Anterior cingulate cortex (tissue), 58 donors: ENCODE measurements at places on chromosomes 5 and 9.

GRCh38 chr9:37433867-37434371 lies 11.4 kb downstream of the GRHPR start:
- DNase-seq: peak; percentile 84

DNA sequence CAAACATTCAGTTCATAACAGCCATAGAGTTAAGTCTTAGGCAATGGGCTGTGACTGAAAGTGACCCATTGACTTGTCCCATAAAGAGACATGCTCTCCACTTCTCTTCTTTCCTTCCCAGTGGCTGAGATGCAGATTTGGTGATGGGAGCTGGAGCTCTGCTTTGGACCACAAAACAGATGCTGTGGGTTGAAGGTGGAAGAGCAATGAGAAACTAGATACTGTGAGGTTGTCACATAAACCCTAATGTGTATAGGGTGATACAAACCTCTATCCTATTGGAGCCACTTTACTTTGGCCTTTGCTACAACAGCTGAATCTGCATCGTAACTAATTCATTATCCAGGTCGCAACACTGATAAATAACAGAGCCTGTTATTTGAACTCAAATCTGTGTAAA lies 192.0 kb downstream of the TTC39B start:
- no peak for DNase-seq

- peak; percentile 9 for DNase-seq
Measured at GRCh38 chr5:141605523-141606277, 13.1 kb downstream of the DIAPH1 start.

GRCh38 chr9:85859765-85860164 lies 81.2 kb upstream of the NAA35 start:
- DNase-seq: no peak

GRCh38 chr5:69231281-69231680 lies 3.4 kb upstream of the CDK7 start:
- no peak for DNase-seq

- DNase-seq: no peak
Measured at GRCh38 chr9:87381050-87381711, 116.5 kb upstream of the DAPK1 start.

DNA sequence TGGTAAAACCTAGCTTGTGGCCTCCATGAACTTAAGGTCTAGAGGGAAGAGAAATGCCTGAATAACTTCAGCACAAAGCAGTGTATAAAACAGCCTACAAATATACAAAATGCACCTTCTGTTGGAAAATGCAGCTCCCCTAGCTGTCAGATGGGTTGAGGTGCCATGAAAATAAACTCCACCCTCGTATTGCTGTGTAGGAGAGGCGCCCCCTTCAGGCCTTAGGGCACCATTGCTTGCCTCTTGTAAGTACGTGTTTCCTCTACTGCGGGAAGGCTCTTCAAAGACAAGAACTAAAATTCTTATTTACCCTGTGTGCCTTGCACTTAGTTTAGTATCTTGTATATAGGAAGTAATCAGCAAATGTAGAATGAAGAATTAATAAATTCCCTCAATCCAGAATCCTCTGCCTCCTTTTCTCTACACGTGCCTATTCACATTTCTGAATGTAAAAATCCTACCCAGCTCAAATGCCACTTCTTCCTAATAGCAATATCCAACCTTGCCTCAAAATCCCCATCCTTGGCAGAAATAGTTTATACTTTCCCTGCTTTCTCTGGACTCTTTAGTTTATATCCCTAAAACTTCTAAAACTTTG lies 393.7 kb upstream of the PDE4D start:
- no peak for DNase-seq

DNA sequence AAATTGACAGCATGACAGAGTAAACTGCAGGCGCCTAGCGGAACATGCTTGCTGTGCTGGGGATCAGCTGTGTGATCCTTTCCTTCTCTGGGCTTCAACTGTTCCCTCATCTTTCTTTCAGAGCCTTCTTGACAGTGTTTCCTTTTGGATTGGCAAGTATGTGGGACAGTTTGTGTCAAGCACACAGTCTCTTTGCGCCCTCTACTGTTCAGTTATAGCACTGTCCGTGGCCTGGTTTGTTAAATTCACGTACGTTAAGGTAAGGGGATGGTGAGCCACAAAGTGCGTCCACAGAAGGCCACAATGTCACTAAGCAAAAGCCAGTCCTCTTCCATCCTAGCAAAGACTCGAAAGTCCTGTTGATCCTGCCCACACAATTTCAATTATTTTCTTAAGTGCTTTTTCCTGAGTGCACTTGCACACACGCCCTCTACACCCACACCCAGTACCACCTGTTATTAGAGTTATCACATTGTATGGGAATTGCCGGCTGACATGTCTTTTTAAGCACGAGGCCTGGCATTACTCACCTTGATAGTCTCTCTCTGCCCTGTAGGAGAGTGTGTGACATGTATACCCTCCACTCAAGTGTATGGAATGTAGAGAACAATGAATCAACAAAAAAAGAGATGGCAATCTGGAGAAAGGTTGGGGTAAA lies 22.5 kb upstream of the PTPN3 start:
- DNase-seq: no peak

DNA sequence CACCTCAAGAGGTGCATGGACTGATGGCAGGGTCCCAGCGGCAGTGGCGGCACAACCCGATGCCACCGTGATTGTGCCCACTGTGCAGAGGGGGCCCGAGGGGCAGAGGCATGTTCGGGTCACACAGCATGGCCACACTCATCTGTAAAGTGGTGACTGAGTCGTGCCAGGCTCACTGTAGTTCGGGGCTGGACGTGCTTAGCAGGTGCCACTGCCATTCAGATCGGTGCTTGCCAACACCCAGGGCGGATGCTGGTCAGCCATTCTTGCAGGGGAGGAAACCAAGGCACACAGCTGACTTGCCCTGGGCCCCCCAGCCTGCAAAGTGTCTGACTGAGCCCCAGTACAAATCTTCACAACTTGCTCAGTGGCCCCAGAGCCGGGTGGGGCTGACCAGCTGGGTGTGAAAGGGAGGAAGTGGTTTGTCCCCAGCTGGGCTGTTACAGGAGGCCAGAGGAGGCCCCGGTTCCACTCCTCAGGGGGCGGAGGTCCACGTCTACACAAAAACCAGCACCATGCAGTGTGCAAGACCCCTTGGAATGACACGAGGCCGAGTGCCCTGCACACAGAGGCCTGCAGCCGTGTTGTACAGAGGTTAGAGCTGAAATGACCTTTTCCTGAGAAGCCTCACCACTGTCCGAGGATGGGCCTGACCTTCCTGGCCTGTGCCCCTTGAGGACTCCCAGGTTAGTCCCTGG lies 17.9 kb downstream of the FGD3 start:
- no peak for DNase-seq

DNA sequence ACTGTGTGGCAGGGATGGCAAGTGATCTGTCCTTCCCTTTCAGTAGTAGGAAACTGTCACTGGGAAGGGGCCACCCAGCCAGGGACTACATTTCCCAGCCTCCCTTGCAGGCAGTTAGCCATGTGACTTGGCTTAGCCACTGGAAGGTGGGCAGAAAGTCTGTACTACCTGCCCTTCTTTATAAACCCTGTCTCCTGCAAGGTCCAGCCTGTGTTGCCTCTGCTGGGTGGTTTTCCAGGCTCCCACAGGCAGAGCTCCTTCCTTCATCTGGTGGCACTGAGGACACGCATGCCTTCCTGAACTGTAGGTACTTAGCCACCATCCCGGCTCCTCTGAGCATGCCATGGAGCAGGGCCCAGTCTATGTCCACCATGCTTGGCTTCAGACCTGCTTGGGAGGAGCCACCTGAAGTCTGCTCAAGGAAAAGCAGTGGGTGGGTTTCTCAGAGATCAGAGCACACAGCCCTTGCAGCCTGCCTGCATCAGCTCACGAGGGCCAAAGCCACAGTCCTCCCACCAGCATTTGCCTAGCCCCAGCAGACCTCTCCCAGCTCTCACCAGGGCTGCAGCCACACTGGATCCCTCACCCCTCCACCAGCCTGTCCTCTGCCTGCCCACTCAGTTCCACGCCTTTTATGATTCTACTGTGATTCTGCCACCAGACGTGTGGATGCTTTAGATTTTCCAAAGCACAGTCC lies 16.7 kb upstream of the SLC25A51 start:
- DNase-seq: no peak

GRCh38 chr5:110112348-110112747 lies 422.6 kb downstream of the MAN2A1 start:
- no peak for DNase-seq

- DNase-seq: no peak
Measured at GRCh38 chr9:38394416-38394815, 1.9 kb downstream of the ALDH1B1 start.

GRCh38 chr9:117095081-117095480 lies 319.8 kb downstream of the ASTN2 start:
- DNase-seq: no peak
